Fibroblast of mammary gland (primary cell): ENCODE measurements at places on chromosomes 7 and 10.

GRCh38 chr7:46390042-46390441 lies 469.0 kb upstream of the IGFBP3 start:
- no peak for DNase-seq

DNA sequence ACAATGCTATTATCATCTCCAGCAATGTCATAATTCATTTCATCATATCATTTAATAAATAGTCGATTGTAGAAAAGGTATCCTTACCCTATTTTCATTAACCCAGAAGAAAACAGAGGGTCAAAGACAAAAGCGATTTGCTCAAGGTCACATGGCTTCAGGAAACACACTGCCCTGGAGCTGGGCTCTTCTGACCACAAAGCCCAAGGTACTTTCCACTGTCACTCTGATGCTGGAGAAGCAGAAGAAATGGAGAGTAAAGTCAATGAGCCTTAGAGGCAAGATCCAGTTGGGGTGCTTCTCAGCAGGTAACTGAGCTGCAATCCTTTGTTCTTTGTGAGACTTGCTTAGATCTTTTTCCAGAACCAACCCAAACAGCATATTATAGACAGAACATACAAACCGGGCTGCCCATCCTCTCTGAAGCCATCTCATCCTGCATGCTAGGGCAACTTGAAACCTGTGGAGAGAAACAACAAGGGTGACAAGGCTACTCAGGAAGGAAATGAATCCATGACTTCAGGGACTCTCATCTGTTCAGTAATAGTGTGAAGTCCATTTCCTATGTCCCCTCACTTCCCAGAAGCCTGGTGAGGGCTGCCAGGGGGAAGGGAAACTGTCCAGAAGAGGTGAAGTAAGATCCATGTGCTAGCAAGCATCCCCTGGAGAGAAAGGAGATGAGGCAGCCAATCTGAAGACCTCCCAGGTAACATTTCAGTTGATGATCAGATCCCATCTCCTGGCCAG lies 148.6 kb upstream of the SVIL start:
- peak; percentile 52 for DNase-seq

DNA sequence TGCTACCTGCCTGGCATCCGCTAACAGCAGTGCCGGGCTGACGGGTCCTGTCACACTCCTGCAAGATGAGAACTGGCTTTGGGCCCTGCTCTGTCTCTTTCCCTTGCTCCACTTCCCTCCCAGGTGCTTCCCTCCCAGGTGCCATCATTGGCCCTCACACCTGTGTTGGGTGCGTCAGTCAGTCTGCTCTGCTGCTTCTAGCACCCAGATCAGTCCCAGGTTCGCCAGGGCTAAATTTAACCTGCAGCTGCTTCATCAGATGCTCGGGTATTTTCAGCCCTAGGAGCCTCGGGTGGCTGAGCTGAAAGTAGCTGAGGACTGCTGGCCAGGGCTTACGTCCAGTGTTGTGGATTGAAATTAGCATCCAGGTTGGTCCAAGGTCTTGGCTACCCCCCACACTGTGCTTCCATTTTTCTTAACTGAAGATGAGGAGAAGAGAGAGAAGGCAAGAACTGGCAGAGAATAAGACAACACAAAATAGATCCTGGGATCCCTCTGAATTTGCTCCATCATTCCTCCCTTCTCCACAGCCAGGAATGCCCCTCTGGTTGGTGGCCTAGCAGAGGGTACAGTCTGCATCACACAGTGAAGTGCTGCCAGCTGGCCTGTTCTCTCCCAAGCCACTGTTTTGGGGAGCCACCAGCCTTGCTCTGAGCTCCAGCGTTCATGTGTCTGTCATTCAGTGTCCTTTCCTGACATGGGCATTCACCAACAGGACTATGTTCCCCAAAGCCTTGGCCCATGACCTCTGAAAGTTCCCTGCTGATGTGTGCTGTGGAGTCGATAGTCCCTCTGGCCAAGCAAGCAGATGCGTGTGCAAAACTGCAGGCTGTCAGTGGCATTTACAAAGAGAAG lies 65.9 kb upstream of the SYPL1 start:
- no peak for DNase-seq

- peak; percentile 99 for DNase-seq
Observed at GRCh38 chr10:7260412-7260900, 150.4 kb downstream of the SFMBT2 start.
